ENCODE measurements at places on chromosomes 12 and 14. TPM values are rescaled to one million over a fixed set of nuclear protein-coding genes. Genes with fewer than 3 reads are reported as not detected.

The SERPINA12 gene
- not detected for total RNA-seq

The PITPNM2 gene
- 25.9 TPM for total RNA-seq

The TAS2R14 gene
- total RNA-seq: 0.67 TPM

The KLC1 gene
- 217 TPM for total RNA-seq

DNA sequence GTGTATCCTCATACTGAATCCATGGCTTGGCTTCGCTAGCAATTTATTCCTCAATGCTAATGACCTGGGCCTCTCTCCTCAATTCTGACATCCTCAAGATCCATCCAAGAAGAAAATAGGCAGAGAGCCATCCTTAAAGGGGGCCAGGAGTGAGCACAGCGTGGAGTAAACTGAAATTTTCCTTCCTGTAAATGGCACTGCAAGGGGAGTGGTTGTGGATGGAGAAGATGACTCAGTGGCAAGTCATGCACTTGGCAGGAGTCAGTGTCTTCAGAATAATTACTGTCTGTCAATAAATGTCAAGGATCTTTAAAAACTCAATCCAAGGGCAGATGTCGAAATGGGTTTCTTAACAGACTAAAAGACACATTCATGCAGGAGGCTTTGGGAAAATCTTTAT, 88.0 kb upstream of the TMEM132C start:
- H3K4me1 ChIP-seq: no peaks in the 10 kb centered on the region
- no peaks in the 10 kb centered on the region for H3K27me3 ChIP-seq
- no peak overlapping the region for H3K4me3 ChIP-seq
- H3K27ac ChIP-seq: no peak overlapping the region
- H3K36me3 ChIP-seq: no peaks in the 10 kb centered on the region

GRCh38 chr12:55757701-55758100, 14.8 kb downstream of the GDF11 start:
- H3K4me1 ChIP-seq: no peaks in the 10 kb centered on the region
- H3K27ac ChIP-seq: no peak overlapping the region
- no peaks in the 10 kb centered on the region for H3K27me3 ChIP-seq

DNA sequence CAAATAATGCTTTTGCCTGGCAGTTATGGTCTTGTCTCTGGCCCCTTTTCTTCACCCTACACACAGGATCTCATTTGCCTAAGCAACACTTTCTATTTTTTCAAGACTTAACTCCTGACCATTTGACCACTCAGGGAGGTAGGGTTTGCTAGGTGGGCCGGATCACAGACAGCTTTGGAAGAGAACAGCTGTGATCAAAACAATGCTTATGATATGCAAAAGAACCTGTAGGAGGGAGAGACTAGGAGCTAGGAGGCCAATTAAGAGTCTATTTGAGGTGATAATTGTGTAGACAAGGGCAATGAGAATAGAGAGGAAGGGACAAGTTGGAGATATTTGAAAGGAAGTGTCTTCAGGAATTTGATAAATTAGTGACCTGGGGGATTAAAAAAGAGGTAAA, 12.3 kb upstream of the DACT1 start:
- no peaks in the 10 kb centered on the region for H3K36me3 ChIP-seq
- H3K27ac ChIP-seq: no peak overlapping the region
- DNase-seq: no peak
- no peak overlapping the region for H3K4me3 ChIP-seq
- no peaks in the 10 kb centered on the region for H3K4me1 ChIP-seq

GRCh38 chr14:65461730-65462129, 49.2 kb downstream of the FUT8 start:
- no peaks in the 10 kb centered on the region for H3K4me1 ChIP-seq
- H3K27me3 ChIP-seq: no peaks in the 10 kb centered on the region
- peaks cover 34% of the 10 kb centered on the region for H3K36me3 ChIP-seq
- H3K4me3 ChIP-seq: no peak overlapping the region
- no peak for DNase-seq

The CGRRF1 gene
- total RNA-seq: 16.6 TPM

DNA sequence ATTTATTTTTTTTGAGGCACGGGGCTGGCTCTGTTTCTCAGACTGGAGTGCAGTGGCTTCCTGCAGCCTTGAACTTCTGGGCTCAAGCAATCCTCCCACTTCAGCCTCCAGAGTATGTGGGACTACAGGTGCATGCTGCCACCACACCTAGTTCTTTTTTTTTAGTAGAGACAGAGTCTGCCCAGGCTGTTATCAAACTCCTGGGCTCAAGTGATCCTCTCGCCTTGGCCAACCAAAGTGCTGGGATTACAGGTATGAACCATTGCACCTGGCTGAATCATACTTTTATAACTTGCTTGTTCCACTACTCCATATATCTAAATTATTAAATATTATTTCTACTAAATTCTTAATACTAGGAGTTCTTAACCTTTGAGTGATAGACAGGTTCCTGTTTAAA, 111.6 kb downstream of the BTG1 start:
- no peaks in the 10 kb centered on the region for H3K36me3 ChIP-seq
- H3K27me3 ChIP-seq: no peaks in the 10 kb centered on the region
- peaks cover 46% of the 10 kb centered on the region for H3K4me1 ChIP-seq

- H3K27me3 ChIP-seq: no peaks in the 10 kb centered on the region
- DNase-seq: no peak
- H3K4me1 ChIP-seq: no peaks in the 10 kb centered on the region
- H3K27ac ChIP-seq: no peak overlapping the region
Measured at GRCh38 chr12:103415681-103416080, 80.1 kb downstream of the C12orf42 start.

- no peak for DNase-seq
- no peaks in the 10 kb centered on the region for H3K36me3 ChIP-seq
- H3K4me1 ChIP-seq: no peaks in the 10 kb centered on the region
- no peak overlapping the region for H3K4me3 ChIP-seq
Measured at GRCh38 chr12:56385873-56386272, 23.2 kb upstream of the APOF start.

GRCh38 chr12:124786061-124786964, 77.4 kb downstream of the SCARB1 start:
- H3K4me1 ChIP-seq: no peaks in the 10 kb centered on the region
- peak overlapping the region; percentile 71 for H3K4me3 ChIP-seq
- H3K36me3 ChIP-seq: no peaks in the 10 kb centered on the region
- peak; percentile 90 for DNase-seq

GRCh38 chr14:24013654-24014514, 25.2 kb downstream of the DHRS4L2 start:
- no peak for DNase-seq
- H3K27ac ChIP-seq: no peak overlapping the region
- no peaks in the 10 kb centered on the region for H3K27me3 ChIP-seq
- no peak overlapping the region for H3K4me3 ChIP-seq

DNA sequence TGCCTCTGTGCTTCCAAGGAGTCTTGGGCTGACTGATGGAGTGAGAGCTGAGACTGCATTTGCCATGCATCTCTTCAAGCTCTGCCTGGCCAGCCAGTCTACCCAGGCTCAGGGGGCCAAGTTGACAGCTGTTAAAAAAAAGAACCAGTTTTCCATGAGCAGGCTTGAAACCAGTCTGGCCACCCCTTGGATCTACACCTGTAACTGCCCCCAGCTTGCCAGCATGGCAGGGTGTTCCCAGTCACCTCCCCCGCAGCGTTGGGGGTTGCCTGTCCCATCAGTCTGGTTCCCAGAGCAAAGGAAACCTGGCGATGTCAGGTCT, 202.7 kb downstream of the ZFP36L1 start:
- peak overlapping the region; percentile 54 for H3K27ac ChIP-seq
- peaks cover 31% of the 10 kb centered on the region for H3K4me1 ChIP-seq
- DNase-seq: no peak
- no peaks in the 10 kb centered on the region for H3K27me3 ChIP-seq
- no peaks in the 10 kb centered on the region for H3K36me3 ChIP-seq

- peak; percentile 41 for DNase-seq
- peaks cover 4% of the 10 kb centered on the region for H3K4me1 ChIP-seq
- H3K27me3 ChIP-seq: peaks cover 5% of the 10 kb centered on the region
- H3K36me3 ChIP-seq: no peaks in the 10 kb centered on the region
Measured at GRCh38 chr12:113097716-113098440, 37.7 kb downstream of the RASAL1 start.

The AHSA1 gene
- total RNA-seq: 172 TPM

The NPFF gene
- total RNA-seq: not detected

The GLIPR1L1 gene
- total RNA-seq: not detected

GRCh38 chr12:131077931-131078391, 124.3 kb downstream of the ADGRD1 start:
- H3K4me3 ChIP-seq: no peak overlapping the region
- H3K27me3 ChIP-seq: no peaks in the 10 kb centered on the region
- peaks cover 22% of the 10 kb centered on the region for H3K36me3 ChIP-seq
- H3K4me1 ChIP-seq: peaks cover 18% of the 10 kb centered on the region

GRCh38 chr12:53414756-53415417, 8.8 kb upstream of the AMHR2 start:
- no peaks in the 10 kb centered on the region for H3K27me3 ChIP-seq
- H3K36me3 ChIP-seq: peaks cover 17% of the 10 kb centered on the region
- no peak overlapping the region for H3K4me3 ChIP-seq
- no peak overlapping the region for H3K27ac ChIP-seq

GRCh38 chr14:56124327-56124726, 6.1 kb downstream of the PELI2 start:
- H3K27ac ChIP-seq: no peak overlapping the region
- H3K4me3 ChIP-seq: no peak overlapping the region
- no peak for DNase-seq
- no peaks in the 10 kb centered on the region for H3K36me3 ChIP-seq
- no peaks in the 10 kb centered on the region for H3K4me1 ChIP-seq
- H3K27me3 ChIP-seq: no peaks in the 10 kb centered on the region

The PSME1 gene
- 87.3 TPM for total RNA-seq

- H3K36me3 ChIP-seq: no peaks in the 10 kb centered on the region
- peak within 1 kb of the TSS; percentile 99 for H3K4me3 ChIP-seq
- peak within 1 kb of the TSS; percentile 94 for H3K27ac ChIP-seq
- DNase-seq: peak; percentile 85
Measured at GRCh38 chr14:50830932-50831725, at the start of gene NIN. TSS of gene NIN (minus strand) at chr14:50831162. CDS start at chr14:50822056, 9,106 bp downstream.

Data from heart left ventricle (tissue), 16 donors.